ENCODE measurements at places on chromosomes 2 and 18.

GRCh38 chr2:120693121-120693520 is 42.5 kb upstream of the GLI2 start:
- no peak for DNase-seq

DNA sequence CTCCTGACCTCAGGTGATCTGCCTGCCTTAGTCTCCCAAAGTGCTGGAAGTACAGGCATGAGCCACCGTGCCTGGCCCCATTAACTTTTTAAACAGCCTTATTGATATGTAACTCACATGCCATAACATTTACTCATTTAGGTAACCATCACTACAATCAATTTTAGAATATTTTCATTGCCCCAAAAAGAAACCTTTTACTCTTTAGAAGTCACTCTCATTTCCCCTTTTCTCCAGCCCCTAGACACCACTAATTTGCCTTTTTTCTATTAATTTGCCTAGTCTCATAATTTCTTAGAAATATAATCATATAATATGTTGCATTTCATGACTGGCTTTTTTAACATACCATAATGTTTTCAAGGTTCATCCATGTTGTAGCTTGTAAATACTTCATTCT is 57.2 kb upstream of the TACR1 start:
- no peak for DNase-seq

DNA sequence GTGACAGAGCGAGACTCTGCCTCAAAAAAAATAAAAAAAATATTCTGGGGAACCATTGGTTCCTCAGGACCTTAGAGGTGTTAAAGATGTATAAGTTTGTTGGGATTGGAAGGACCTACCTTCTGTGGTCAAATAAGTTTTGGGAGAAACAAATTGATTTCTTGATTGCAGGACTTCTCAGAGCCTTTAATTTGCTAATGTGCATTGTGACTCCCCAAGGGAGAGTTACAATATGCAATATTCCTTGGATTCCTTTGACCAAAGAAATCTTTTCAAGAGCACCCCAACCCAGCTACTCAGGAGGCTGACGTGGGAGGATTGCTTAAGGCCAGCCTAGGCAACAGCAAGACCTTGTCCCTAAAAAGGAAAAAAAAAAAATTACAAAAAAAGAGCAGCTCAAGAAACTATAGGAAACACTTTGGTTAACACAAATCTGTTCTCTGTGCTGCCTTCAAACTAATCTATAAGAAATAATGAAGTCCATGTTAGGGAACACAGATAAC is 6.5 kb downstream of the NAGK start:
- DNase-seq: no peak

DNA sequence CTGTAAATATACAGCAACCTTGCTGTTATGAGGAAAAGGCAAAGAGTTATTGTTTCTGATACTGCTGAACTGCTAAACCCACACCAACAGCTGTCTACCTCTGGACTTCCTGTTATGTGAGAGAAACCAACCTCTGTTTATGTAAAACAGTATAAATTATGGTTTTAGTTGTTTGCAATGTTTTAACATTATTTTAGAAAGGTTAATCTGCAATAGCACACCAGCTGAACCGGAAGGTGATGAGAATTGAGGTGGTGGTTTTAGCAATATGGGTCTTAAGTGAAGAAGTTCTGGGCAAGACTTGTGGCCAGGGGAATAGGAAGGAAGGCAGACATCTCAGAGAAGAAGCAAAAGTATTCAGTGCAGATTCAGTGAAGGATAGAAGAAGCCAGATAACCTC is 237.8 kb downstream of the PLCL1 start:
- DNase-seq: no peak

GRCh38 chr18:74528478-74528877 is 5.8 kb upstream of the CNDP1 start:
- no peak for DNase-seq

DNA sequence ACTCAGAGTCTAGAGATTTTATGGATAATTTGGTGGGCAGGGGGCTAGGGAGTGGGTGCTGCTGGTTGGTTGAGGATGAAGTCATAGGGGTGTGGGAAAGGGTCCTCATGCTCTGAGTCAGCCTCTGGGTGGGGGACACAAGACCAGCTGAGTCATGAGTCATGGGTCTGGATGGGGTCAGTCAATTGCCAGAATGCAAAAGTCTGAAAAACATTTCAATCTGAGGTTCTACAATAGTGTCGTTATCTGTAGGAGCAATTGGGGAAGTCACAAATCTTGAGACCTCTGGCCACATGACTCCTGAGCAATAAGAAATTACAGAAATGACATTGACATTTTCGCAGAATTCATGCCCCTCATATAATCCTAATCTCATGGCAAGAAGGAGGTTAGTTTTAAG is 15.1 kb downstream of the NMS start:
- DNase-seq: no peak

DNA sequence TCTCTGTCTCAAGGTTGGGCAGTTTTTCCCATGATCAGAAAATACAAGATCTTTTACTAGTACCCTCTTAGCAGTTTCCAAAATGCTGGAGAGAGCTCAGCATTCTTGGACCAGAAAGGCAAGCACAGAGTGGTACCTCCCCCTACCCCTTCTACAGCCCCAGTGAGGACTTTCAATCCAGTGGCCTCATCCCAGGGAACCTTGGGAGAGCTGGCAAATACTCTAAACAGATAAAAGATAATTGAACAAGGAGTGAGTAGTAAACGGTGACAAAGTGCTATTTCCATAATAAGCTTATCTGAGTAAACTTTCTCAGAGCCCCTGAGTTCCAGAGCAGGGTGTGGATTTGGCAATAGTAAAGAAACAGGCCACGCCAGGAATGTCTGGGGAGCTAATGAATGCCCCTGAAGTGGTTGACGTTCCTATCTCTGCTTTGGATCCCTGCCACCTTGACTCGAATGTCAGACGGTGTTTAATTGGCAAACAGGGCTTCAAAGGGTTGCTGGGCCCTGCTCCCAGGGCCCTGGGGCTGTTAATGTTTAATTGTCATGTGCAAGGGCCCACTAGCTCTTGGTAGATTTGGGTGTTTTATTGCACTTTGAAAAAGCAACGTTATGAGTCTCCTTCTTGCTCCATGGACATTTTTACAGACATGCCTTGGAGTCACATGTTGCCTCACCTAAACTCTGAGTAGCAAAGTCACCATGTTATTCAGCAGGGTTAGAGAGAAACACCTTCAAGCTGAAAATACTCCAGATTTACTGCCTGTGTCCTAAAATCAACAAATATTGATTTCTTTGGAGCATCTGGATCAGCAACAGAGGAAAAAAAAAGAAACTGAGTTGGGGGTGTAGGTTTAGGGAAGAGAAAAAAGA is 239.9 kb downstream of the CYRIA start:
- no peak for DNase-seq

- DNase-seq: no peak
These were observed 258.3 kb upstream of the SOX11 start for GRCh38 chr2:5433855-5434254.

GRCh38 chr18:64258111-64258650 is 109.3 kb upstream of the LINC00305 start:
- DNase-seq: no peak

GRCh38 chr2:59233448-59233847 is 992.3 kb upstream of the FANCL start:
- DNase-seq: no peak

DNA sequence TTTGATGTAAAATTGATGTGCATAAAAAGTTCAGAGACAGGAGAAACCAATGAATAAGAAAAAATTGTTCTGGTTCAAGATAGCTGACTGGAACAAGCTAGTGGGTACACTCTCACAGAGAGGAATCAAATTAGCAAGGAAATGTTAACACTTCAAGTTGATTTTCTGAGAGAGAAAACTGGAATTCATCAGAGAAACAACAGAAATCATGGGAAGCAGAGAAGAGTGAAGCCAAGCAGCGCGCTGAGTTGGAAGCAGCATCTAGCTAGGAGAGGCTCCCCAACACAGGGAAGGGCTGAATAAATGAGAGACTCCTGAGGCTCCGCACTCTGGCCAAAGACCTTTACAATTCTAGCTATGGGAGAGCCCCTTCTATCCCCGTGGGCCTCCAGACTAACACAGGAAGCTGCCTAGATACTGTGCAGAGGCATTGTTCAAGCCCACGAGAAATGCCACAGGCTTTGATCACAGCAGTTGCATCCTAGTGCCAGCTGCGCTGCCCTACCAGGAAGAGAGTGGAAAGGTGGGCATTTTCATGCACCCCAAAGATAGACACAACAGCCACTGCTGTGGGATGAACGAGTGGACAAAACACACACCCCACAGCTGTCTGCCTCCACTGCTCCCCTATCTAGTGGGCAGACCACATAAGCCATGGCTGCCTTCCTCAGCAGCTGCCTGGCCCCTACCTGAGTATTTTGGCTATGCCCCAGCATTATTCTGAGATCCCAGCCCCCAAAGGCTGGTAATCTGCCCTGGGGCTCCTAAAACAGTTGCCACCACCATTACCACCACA is 136.7 kb downstream of the FSIP2 start:
- no peak for DNase-seq

DNA sequence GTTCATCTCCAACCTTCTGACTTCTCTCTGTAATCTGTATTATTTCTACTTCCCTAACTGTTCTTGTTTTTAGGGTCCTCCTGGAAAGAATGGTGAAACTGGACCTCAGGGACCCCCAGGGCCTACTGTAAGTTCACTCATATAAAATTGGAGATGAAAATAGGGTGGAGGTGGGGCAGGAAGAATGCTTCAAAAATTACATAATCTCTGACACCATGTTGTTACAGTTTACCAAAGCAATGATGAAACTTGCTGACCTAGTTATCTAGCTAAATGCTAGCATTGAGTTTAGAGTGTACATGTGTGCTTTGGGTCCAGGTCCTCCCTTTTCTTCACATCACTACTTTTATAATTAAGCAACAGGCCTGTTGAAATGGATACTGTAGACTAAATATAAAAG is 23.1 kb downstream of the COL3A1 start:
- no peak for DNase-seq

DNA sequence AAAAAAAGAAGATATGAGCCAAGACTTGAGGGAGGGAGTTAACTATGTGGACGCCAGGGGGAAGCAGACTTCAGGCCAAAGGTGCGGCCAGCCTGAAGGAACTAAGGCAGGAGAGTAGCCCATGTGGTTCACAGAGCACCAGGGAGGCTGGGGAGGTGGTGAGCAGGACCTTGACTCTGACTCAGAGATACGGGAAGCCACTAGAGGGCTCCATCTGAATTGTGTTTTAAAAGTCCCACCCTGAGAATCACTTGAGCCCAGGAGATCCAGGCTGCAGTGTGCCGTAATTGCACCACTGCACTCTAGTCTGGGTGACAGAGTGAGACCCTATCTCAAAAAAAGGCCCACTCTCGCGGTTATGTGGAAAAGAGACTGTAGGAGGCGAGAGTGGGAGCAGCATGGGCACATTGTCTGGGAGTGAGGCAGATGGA is 12.3 kb downstream of the CEP192 start:
- DNase-seq: peak; percentile 56

DNA sequence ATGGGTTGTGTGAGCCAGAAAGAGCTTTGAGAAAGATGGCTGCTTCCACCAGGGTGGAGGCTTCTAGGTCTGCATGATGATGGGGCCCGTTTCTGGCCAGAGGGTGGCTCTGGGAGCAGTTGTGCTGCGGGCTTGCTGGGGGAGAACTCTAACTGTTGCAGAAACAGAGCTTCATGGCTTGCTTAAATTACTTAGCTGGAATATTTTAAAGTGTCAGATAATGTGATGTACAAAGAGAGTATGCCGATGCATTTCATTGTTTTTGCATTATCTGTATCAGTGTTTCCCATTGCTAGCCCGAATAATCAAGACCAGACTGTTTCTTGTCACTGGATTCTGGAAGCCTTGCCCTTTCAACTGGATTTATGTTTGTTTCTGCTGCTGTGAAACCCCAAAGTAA is 6.3 kb upstream of the DRC1 start:
- no peak for DNase-seq

GRCh38 chr2:239942090-239942489 is 83.1 kb downstream of the NDUFA10 start:
- DNase-seq: no peak

DNA sequence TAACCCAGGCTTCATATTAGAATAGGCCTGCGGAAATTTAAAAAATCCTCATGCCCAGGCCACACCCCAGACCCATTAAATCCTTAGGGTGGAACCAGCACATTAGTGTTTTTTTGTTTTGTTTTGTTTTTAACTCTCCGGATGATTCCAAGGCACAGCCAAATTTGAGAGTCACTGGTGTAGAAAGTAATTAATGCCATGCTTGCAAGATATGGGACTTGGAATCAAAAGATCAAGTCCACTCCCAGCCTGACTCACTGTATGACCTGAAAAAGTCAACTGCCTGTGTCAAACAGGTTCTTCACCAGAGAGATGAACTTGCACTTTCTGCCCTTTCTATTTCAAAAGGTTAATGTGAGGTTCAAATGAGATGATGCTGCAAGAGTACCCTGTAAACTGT is 310.3 kb upstream of the LYPD1 start:
- no peak for DNase-seq

All from cerebellar cortex (tissue), 1 donor.